ENCODE measurements at places on chromosomes 1 and 21.

DNA sequence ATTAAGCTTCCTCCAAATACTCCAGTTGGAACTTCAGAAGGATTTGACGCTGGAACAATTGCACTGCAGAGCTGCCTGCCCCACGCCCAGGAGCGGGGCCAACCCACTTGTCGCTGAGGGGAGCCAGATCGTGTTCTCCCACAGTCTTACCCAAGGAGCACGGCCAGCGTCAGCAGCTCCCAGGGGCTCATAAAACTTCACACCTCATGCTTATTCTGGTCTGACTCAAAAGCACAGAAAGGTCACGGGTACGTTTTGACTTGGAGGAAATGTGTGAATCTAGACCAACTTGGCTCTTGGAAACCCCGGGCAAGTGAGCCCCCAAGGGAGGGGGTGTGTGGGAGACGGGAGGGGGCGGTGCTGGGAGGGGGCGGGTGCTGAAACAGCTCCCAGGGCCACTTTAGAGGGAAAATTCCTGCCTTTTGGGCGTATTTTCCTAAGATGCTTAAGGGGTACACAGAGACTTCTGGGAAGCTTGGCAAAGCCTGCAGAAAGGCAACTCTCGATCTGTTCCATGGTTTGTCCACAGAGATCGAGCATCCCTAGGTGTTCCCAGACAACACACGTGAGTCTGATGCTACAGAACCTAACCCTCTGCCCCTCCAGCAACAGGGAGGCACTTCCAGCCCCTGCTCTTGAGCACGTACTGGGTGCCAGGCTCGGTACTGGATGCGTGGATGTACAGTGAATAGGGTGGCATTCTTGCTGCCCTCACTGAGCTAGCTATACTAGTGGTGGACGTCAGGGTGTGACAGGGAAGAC, 98.9 kb downstream of the DHRS3 start:
- no peak for DNase-seq

- no peak for DNase-seq
These were observed 131.1 kb upstream of the WNT4 start for GRCh38 chr1:22273686-22274681.

- DNase-seq: no peak
These were observed 290.2 kb downstream of the LRRC40 start for GRCh38 chr1:69914976-69915765.

- DNase-seq: peak; percentile 3
These were observed 216.4 kb downstream of the VAV3 start for GRCh38 chr1:107748531-107748930.

- no peak for DNase-seq
These were observed 1.5 kb upstream of the PLK3 start for GRCh38 chr1:44798481-44799365.

DNA sequence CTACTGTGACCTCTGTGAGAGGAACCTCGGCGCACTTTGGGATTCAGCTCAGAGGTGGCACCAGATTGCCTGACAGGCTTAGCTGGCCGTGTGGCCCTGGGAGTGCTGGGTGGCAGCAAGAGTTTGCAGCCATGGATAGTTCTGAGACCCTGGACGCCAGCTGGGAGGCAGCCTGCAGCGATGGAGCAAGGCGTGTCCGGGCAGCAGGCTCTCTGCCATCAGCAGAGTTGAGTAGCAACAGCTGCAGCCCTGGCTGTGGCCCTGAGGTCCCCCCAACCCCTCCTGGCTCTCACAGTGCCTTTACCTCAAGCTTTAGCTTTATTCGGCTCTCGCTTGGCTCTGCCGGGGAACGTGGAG, 67.5 kb downstream of the DISC1 start:
- DNase-seq: peak; percentile 85

GRCh38 chr1:184214128-184214527, 162.6 kb downstream of the TSEN15 start:
- no peak for DNase-seq

DNA sequence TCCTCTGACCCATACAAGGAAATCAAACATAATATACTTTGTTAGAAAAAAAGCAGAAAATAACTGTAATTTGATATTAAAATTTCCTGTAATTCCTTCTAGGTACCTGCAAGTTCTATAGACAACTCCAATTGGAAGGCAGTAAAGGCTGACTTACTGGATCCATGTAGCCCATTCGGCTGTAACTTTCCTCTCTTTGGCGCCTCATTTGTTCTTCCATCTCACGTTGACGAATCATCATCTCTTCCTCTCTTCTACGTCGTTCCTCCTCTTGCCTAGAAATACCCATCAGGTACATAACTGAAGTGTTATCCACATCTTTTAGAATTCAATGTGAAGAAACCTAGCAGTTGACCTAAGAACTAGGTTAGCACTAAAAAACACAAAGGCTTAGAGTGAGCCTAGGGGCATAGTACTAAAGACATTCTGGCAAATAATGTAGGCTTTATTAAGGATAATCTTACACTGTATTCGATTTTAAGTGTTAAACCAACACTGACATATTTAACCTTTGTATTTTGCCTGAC, 5.1 kb downstream of the SFPQ start:
- DNase-seq: no peak

- no peak for DNase-seq
These were observed 11.3 kb downstream of the THEM4 start for GRCh38 chr1:151897991-151898431.

- DNase-seq: no peak
These were observed 82.1 kb upstream of the ARHGEF16 start for GRCh38 chr1:3372317-3372716.

GRCh38 chr1:172851077-172851476, 192.2 kb downstream of the FASLG start:
- no peak for DNase-seq

GRCh38 chr1:2415801-2416208, 3.4 kb upstream of the PEX10 start:
- DNase-seq: no peak

DNA sequence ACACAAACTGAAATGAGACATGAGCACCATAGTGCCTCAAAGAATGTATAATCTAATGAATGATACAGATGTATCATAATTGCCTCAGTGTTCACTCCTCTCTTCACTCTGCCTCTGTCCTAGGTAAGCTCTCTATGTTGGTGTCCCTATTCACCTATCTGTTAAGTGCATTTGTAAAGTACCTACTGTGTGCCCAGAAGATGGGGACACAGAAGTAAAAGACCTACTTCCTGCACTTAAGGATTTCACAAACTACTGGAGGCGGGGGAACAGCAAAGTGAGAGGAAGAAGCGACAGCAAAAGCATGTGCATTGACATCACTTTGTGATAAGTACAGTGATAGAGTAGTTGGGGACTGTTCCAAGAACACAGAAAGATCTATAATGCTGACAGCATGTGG, 18.1 kb downstream of the RD3 start:
- no peak for DNase-seq

DNA sequence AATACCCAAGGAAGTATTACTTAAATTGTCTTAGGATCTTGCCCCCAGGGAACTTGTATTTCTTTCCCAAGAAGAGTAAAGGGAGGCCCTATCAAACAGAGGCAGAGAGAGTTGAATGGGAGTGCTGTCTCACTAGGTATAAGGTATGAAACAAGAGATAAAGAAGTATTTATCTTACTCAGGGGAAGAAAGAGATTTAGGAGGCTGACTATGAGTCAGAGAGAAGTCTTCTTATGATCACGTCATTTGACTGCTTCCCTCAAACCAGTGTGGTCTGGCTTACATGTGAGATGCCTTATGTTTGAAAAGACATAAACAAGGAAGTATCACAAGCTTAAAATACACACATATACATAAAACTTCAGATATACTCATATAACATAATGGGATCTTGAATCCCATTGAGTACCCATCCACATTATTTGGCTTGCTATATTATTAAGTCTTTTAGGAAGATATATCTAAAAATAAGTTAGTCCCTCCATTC, 29.6 kb downstream of the DUSP10 start:
- DNase-seq: no peak

GRCh38 chr1:100353988-100354387, 1.7 kb downstream of the CDC14A start:
- peak; percentile 8 for DNase-seq

- no peak for DNase-seq
These were observed 31.7 kb downstream of the SLC19A1 start for GRCh38 chr21:45510466-45510955.

DNA sequence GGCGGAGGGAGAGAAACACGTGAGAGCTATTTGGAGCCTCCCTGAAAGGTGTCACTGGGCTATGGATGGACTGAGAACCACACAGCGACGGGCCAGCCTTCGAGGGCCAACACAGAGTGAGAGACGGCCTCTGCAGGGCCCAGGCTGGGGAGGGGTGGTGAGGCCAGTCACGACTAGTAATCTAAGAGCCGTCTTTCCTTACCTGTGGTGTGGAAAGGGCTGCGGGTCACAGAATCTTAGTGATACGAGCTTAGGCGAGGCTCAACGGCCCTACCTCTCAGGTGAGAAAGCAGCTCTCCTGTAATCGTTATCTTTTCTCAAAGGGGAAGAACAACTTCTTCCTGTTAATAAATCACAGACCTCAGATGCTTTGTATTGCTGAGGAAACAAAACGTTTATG, 33.4 kb upstream of the COX20 start:
- no peak for DNase-seq

DNA sequence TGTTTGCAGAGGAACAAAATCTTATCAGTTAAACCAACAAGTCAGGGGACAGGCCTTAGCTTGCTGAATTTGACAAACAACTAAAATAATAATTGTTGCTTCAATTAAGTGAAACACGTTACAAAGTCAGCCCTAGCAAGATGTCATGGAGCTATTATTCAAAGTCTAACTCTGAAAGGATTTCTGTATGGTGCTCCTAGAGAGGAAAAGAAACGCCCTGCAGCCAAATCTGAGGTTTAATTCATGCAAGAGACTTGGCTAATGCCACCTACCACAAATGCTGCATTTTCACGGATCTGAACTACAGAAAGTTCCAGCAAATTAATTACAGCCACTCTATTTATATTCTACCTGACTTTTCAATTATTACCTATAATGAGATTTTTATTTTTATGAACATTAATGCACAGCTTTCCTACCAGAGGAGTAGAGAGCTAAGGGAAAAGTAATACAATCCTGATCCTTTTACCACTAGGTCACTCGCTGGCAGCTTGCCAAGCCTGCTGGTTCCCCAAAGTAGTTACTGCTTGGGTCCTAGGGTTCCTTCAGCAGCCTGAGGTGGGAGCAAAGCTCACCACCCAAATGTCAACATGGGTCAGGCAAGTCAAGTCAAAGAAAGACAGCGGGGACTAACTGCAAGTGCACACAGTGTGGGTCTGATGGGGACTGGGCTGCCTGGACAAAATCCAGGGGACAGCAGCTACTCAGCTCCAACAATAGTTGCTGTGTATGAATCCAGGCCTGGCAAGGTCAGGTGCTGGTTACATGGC, 8.5 kb downstream of the COLGALT2 start:
- peak; percentile 51 for DNase-seq

- no peak for DNase-seq
These were observed 45.7 kb upstream of the PAXBP1 start for GRCh38 chr21:32817208-32817607.

DNA sequence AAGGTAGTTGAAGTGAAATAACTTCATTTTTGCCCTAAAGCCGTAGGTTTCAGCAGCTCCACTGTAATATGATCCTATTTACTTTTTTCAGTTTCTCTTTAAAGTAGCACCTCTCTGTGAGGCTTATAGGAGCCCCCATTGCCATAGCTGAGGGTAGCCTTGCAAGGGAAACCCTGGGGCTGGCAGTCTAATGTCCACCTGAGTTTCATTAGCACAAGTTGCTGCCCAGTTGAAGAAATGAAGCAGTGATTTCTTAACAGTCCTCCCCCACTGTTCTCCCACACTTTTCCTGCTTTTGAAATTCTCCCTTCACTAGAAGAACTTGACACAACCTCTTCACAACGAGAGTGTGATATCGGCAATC, 1.5 kb downstream of the HMCN1 start:
- DNase-seq: no peak

GRCh38 chr1:214330715-214331114, 49.8 kb downstream of the SMYD2 start:
- no peak for DNase-seq

- DNase-seq: peak; percentile 14
These were observed 1.2 kb downstream of the B3GALT2 start for GRCh38 chr1:193185211-193185610.

DNA sequence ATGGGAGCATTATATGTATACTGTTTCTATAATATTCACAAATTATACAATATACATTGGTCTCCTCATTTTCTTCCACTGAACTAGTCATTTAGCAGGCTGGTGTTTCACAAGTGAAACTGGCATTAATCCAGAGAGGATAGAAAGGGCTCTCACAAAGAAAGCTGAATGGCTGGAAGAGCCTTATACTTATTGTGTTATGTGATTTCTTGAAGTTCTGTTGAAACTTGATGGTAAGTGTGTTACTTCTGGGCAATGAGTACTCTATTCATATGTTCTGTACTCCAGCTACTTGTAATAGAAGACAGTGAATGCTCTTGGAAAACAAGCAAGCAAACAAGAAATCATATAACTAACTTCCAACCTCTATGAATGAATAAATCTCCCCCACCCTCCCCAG, 14.9 kb downstream of the STX12 start:
- DNase-seq: no peak

DNA sequence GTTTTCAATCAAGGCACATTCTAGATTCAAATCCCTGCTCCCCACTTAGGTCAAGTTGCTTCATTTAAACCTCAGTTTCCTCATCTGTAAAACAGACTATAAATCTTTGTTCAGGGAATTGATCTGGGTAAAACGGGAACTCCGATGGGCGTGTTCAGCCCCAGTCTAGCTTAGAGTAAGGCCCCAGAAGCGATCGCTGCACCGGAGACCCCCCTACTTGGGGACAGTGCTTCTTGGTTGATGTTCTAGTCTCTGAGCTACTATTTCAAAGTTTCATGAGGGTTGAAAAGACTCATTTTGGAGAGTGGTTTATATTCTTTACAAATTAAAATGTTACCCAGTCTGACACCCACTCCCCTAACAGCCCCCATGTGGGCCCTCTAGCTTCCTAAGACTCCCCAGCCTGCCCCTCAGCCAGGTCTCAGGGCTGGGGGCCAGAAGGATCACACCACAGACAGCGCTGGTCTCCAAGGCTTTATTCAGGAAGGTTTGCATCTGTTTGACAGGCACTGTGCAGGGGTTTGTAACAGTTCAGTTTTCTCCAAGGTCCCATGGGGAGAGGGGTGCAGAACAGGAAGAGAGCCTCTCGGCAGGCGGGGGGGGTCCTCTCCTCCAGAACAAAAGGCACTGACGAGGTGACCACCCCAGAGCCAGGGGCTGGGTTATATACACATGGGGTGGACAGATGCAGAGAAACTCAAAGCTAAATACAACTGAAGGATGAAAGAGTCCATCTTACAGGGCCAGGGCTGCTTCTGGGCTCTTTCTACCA, 82.9 kb downstream of the STUM start:
- no peak for DNase-seq

GRCh38 chr21:32413697-32414578, 1.4 kb downstream of the EVA1C start:
- peak; percentile 25 for DNase-seq

- peak; percentile 95 for DNase-seq
These were observed 12.3 kb downstream of the ATP2B4 start for GRCh38 chr1:203638950-203639349.

- no peak for DNase-seq
These were observed 43.5 kb downstream of the TRIM33 start for GRCh38 chr1:114467491-114467890.

DNA sequence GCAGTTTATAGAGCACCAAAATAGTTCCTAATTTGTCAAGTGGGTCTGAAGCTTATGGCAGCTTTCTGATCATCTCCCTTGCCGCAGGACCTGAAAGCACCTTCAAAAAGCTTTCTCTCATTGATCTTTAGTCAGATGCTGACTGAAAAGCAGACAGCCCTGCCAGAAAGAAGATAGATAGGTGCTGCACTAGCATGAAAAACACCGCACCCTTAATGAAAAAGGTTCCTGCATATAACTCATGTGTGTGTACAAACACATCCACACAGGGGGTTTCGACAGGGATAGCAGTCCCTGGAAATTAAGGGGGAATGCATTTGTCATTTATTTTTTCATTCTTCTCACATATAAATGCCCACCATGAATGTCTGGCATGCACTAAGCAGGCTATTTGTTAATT, 361.7 kb upstream of the SNX7 start:
- no peak for DNase-seq
